ENCODE measurements at places on chromosomes 12 and 14. TPM values are rescaled to one million over a fixed set of nuclear protein-coding genes. Genes with fewer than 3 reads are reported as not detected.

RASAL1 gene
- not detected for total RNA-seq

GRCh38 chr12:4819654-4820053, 90.1 kb upstream of the KCNA1 start:
- DNase-seq = no peak

- no peak for DNase-seq
These were observed 42.7 kb downstream of the C14orf132 start for GRCh38 chr14:96081767-96082400.

GRCh38 chr14:85856430-85856829, 326.5 kb downstream of the FLRT2 start:
- no peak for DNase-seq

C12orf42 gene
- total RNA-seq = not detected

- DNase-seq = no peak
These were observed 63.0 kb downstream of the ETV6 start for GRCh38 chr12:11712491-11712890.

GRCh38 chr14:93010522-93011140, 87.7 kb downstream of the CHGA start:
- no peak for DNase-seq

GRCh38 chr12:11666131-11667050, 16.9 kb downstream of the ETV6 start:
- no peak for DNase-seq

GRCh38 chr12:128690641-128691040, 133.1 kb downstream of the SLC15A4 start:
- no peak for DNase-seq

TMEM132C gene
- total RNA-seq = not detected

DNA sequence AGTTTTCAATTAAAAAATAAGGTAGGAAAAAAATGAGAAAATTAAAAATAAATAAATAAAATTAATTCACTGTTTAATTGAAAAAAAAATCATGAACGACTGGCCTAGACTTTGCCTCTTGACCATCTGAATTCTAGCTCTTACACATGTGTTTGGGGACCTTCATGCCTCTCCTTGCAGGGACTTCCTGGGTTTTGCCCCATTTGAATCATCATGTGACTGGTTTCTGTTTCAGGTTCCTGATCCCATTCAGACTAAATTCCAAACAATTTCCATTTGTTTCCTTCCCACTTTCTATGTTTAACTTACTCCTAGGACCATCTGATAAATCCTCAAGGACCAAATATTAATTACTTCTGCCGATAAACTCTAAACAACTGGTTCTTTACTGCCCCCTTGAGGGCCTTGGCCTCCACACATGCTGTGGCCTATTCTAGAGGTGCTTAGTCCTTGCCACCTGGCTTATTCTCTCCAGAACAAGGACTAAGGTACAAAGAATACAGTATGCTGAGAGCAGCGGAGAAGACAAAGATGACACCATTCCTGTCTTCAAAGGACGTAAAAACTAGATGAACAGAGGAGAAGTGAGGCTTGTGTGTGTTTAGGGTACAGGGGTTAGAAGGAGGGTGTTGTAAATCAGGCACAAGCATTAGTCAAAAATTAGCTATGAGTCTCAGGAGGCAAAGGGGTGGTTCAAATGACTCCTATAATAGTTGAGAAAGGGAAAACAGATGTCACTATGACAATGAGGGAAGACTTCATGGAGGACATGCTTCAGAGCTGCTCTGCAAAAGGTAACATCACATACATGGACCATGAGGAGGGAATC, 125.8 kb upstream of the AVPR1A start:
- peak; percentile 70 for DNase-seq

DNA sequence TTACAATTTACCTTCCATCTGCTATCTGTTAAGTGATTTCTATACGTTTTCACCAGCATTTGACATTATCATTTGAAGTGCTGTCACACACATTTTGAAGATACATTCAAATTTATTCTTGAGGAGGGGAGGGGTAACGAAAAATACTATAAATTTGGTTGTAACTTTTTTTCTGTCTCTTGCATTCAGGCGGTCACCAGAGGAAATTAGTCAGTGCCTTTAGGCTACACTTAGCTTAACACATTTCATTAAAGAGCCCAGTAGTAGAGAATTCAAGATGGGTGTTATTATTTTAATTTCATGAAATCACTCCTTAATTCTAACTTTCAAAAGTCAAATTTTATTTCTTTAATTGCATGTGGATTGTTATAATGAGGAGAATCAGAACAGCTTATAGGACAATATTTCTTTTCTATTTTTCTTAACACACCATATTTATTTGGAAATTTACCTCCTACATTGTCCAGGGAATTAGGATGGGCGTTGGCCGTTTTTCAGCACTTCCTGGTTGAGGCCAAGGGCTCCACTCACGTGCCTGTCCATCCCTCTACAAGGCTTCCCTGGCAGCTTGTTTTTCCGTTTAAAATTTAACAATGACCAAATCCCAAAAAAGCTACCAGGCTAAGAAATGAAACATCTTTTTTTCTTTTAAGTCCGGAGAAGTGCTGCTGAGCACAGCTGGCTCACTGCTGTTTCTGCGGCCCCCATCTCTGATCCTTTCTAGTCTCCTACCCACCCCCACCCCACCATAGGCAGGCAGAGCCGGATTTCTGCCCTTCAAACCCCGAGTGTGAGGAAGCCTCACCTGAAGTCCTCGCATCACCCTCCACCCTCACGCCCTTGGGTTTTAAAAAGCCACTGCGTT, 1.1 kb upstream of the FAR2 start:
- no peak for DNase-seq

FAM90A1 gene
- not detected for total RNA-seq

GARIN6 gene
- not detected for total RNA-seq

DNA sequence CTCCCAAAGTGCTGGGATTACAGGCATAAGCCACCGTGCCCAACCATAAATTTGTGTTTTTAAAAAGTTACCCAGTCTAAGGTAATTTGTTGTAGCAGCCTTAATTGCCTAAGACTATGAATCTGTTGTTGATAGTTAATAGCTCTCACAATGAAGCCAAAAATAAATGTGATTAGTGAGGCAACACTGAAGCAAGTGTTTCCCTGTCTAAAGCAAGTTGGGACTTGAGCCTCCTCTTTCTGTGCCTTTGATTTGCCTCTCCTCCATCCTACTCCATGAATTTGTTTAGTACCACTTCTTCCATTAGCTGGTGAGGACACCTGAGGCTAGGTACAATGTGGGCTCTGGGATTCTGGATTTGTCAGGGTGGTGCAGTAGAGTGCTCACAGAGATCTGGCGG, 36.8 kb downstream of the DAAM1 start:
- DNase-seq = no peak

DNA sequence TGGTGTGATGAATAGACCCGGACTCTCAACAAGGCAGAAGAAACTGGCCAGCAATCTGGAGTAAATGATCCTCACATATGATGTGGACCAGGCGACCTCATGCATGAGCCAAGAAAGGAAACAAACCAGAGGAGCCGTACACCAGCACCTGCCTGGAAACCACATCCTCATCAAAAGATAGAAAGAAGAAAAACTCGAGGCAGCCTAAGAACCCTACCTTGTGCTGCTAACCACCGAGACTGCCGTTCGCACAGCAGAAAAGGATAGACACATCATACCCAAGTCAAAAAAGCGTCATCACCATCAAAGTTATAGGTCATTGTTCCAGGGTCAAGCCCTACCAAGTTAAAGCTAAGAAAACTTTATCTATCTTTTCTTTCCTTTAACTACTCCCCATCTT, 66.7 kb downstream of the RESF1 start:
- no peak for DNase-seq

DNA sequence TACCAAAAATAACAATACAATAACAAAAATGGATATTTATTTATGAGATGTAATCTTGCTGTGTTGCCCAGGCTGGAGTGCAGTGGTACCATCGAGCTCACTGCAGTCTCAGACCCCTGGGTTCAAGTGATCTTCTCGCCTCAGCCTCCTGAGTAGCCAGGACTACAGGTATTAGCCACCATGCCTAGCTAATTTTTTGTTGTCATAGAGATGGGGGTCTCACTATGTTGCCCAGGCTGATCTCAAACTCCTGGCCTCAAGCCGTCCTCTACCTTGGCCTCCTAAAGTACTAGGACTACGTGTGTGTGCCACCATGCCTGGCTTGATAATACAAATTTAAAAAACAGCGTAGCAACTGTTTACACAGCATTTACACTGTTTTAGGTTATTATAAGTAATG, 23.1 kb downstream of the ARHGAP5 start:
- DNase-seq = no peak

DNA sequence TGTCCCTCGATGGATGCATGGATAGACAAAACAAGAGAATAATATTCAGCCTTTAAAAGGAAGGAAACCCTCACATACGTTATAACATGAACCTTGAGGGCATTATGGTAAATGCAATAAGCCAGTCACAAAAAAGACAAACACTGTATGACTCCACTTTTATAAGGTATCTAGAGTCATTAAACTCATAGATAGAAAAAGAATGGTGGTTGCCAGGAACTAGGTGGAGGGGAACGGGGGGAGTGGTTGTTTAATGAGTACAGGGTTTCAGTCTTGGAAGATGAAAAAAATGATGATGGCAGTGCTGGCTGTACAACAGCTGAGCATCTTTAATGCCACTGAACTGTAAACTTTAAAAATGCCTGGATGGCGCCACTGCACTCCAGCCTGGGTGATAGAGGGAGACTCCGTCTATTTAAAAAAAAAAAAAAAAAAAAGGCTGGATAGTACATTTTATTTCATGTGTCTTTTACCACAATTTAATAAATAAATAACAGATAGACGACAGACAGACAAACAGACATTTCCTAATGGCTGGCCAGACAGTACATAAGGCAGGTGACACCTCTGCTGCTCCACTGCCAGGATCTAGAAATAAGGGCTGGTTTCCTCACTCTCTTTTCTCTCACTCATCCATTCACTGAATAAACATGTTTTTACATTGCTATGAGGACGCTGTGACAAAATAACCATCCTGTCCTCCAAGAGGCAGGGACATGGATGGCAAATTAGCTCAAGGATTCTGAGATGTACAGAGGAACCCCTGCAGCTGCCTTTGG, 118.8 kb downstream of the FOXN3 start:
- DNase-seq = no peak

GRCh38 chr14:103846097-103846496, 1.3 kb downstream of the PPP1R13B start:
- DNase-seq = no peak

DNA sequence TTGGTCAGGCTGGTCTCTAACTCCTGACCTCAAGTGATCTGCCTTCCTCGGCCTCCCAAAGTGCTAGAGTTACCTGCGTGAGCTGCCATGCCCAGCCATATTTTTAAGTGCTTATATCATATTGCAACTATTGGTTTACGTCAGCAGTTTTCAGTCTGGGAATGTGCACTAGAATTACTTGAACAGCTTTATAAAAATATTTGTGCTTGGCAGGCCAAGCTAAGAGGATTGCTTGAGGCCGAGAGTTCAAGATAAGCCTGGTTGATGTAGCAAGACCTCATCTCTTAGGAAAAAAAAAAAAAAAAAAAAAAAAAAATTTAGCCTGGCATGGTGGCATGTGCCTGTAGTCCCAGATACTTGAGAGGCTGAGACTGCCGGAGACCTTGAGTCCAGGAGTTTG, 17.1 kb downstream of the KIAA0586 start:
- no peak for DNase-seq

- DNase-seq = no peak
These were observed 96.7 kb downstream of the RFLNA start for GRCh38 chr12:124391340-124392261.

GRCh38 chr12:6696690-6697583, 3.7 kb downstream of the PIANP start:
- DNase-seq = no peak

- no peak for DNase-seq
These were observed 9.6 kb downstream of the KLC1 start for GRCh38 chr14:103638594-103638993.

TMEM132D gene
- 0.23 TPM for total RNA-seq

DNA sequence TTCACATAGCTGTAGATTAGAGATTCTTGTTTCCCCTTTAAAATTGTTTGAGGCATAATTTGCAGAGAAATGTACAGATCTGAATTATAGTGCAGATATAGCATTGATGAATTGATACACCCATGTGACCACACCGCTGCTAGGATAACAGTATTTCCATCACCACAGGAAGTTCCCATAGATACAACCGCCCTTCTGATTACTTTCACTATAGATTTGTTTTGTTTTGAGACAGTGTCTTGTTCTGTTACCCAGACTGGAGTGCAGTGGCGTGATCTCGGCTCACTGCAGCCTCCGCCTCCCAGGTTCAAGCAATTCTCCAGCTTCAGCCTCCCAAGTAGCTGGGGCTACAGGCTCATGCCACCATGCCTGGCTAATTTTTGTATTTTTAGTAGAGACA, 8.8 kb upstream of the ASPG start:
- no peak for DNase-seq

GRCh38 chr14:56125772-56126636, 7.8 kb downstream of the PELI2 start:
- peak; percentile 22 for DNase-seq

DNA sequence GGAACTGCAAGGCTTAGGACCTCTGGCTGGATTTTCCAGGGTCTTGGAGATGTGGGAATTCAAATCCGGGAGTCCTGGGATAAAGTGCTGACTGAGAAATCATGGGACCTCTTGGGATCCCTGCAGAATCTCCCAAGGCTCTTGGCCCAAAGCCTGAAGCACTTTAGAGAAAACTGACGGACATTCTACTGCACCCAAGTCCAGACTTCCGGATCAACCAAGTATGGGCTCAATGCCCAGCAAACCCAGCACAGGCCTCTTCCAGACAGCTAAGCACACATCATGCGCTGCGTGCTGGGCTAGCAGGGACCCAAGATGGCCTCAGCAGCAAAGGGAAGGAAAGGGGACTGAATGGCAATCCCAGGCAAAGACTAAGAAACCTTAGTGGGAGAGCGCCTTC, 85.0 kb downstream of the ACTN1 start:
- no peak for DNase-seq

TMEM121 gene
- 4.4 TPM for total RNA-seq

GRCh38 chr12:77229640-77230442, 164.5 kb upstream of the E2F7 start:
- no peak for DNase-seq

- DNase-seq = no peak
These were observed 250.8 kb downstream of the SLC6A15 start for GRCh38 chr12:84661786-84662185.

DNA sequence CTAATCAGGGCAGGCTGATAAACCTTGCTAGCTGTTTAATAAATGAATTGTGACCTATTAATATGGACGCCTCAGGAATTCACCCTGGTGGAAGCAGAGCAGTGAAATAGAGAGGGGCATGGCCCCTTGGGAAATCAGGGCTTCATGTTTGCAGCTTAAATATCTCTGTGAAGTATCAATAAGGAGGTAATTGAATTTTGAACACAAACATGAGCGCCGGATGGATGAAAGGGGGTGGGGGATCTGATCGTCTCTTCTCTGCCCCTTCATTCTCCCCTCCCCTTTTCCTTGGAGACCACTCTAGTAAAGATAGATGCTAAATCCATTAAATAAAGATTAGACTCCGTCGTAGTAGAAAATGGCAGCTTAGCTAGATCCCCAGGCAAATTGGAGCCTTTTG, 70.5 kb downstream of the LIN52 start:
- DNase-seq = no peak

GRCh38 chr14:61525293-61526011, 169.9 kb upstream of the HIF1A start:
- DNase-seq = no peak

Data from SJCRH30 (cell line).